ENCODE measurements at places on chromosomes 11 and 22.

- no peak for DNase-seq
These were observed 17.3 kb upstream of the EP300 start for GRCh38 chr22:41074941-41075710.

GRCh38 chr11:74325649-74326645 is 14.5 kb upstream of the P4HA3 start:
- DNase-seq: peak; percentile 94

- DNase-seq: no peak
These were observed 49.6 kb downstream of the KIF18A start for GRCh38 chr11:28058333-28058732.

- no peak for DNase-seq
These were observed 16.1 kb downstream of the LRRC75B start for GRCh38 chr22:24576778-24577177.
